HFF-Myc (cell line): ENCODE measurements at places on chromosomes 4 and X.

GRCh38 chr4:64230709-64231310 lies 178.4 kb downstream of the TECRL start:
- DNase-seq = no peak

DNA sequence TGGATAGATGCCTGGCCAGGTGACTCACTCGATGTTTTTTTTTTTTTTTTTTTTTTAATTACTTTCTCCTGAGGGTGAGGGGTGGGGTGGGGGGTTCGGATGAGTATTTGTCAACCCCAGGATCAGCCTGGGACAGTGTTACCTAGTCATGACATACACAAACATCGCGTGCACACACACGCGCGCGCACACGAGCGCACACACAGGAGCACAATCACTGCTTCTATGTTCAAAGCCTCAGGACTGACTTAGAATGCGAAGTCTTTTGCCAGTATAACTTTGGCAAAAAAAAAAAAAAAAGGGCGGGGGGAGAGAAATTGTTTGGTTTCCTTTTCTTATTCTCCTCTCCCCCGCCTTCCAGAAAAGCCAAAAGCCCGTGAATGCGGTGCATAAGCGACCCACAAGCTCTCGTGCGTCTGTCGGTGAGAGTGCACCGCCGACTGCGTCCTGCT lies 115.0 kb upstream of the TEX13C start:
- no peak for DNase-seq

DNA sequence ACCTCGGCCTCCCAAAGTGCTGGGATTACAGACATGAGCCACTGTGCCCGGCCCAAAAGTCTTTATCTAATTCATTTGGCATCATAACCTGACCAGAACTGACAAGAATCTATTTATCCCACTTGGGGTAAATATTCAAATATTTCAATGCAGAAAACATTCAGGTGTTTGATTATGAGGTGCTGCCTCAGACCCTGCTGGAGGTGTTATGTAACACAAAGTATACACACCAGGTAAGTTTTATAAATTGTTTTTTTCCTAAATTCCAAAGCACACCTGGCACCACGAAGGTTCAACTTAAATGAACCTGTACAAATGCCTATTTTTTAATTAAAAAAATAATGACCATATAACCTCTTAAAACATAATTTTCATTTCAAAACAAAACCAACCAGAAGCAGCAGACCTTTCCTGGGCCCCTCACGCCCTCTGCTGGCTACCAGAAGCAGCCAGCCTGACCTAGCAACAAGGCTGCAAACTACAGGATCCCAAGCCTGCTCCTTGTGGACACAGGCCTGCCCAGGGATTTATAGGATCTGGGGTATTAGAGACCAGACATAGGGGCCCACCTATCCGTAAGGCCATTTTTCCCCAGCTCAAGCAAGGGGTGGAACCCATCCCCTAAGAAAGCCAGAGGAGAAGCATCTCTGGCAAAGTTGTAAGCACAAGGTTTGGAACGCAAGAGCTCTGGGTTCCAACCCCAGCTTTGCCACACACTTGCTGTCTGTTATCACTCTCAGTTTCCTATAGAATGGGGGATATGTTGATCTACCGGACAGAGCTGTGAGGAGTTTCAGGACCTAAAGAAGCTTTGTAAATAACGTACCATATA lies 11.7 kb downstream of the OTUD5 start:
- no peak for DNase-seq

DNA sequence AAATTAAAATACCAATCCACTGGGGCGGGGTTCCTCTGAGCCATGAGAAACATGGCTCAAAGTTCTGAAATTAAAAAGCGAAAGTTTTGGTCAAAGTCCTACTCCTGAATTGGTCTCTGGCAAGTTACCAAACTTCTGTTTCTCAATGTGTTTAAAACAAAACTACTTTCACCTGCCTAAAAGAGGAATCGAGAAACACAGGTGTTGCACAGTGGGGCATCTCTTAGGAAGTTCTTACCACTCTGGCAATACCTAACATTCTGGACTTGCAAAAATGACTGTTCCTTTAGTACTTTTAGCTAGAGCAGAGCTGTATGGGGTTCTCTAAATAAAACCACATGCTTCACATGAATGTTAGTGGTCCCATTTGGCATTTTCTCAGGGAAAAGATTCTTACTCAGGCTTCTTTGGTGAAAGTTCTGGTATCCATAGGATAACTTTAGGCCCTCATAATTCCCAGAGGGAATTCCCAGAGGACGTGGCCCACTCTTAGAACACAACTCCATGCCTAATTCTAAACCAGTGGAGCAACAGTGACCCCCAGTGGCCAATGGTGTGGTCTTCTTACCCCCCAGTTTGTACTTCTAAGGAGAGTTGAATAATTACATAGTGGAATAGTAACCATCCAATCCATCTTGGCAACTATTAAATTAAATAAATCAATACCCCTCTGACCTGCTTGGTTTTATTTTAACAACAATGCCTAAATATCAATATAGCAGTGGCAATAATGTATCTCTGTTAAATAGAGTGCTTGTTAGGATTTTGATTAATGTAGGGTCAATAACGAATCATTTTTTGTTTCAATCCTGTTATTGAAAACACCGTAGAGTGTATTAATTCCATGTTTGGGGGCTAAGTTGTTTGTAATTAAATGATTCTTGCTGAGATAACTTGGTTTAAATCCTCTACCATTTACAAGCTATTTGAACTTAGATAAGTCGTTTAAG lies 21.9 kb downstream of the BMP3 start:
- peak; percentile 32 for DNase-seq

DNA sequence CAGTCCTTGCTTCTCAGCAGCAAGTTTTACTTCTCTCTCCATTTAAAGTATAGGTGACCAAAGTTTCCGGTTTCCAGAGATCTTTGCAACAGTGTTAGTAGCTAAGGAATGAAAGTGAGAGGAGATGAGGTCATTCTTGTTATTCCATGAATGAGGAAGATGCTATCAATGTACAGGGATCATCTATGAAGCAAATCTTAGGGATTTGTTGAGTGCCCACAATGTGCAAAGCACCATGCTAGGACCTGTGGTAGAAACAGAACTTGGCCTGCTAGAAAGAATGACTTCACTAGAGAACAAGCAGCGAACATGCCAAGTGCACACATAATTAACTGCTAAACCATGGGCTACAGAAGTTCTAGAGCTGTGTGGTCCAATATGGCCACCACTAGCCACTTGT lies 112.5 kb downstream of the MID1 start:
- no peak for DNase-seq

- no peak for DNase-seq
Observed at GRCh38 chr4:20486433-20486832, 213.8 kb upstream of the PACRGL start.

- no peak for DNase-seq
Observed at GRCh38 chr4:112550728-112551127, 34.7 kb upstream of the NEUROG2 start.
